Stimulated activated CD4-positive, alpha-beta T cell treated with anti-CD3 and anti-CD28 coated beads, TNF-alpha, amount 100 ng/mL, for 48 hours (primary cell): ENCODE measurements at places on chromosomes 12 and 14.
A peak's percentile ranks its signal among the peaks of the same experiment; 100 is the strongest.

DNA sequence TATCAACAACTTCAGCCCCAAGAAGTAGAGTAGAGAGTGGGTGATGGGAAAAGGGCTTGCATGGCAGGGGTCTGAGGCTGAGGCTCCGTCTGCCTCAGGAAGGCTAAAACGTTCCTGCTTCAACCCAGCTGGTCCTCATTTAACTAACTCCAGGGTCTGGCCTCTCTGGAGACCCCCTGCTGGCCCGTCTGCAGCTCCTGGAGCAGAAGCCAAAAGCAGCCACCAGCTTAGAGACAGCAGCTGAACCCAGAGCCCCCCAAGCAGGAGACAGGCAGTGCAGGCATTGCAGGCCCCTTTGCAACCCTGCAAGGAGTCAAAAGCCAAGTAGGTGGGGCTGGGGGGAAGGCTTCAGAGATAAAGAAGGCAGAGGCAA is 25.1 kb upstream of the LTBP2 start:
- no peak for DNase-seq

- DNase-seq = no peak
These were observed 9.3 kb downstream of the ITGA7 start for GRCh38 chr12:55698241-55698955.

- DNase-seq = no peak
These were observed 1.1 kb downstream of the ATN1 start for GRCh38 chr12:6928703-6929407.

- DNase-seq = no peak
These were observed 65.9 kb downstream of the PTPN21 start for GRCh38 chr14:88488897-88489296.

DNA sequence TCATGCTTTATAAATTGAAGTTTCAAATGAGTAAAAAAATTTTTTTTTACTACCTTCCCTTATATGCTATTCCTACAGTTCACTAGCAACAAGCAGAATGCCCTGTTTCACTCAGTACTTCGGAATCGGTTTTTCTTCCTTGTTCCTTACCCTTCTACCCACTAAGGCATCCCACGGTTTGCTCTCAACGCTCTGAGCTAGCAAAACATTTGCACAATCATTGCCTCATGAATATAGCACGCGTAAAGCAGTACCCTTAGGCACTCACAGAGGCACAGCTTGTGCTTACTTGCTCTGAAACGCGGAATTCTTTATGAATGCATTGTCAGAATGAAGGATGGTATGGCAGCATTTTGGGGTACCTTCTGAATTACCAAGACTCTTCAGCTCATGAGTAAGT is 45.0 kb downstream of the PPP1R13B start:
- DNase-seq = no peak

- no peak for DNase-seq
These were observed 462 bp downstream of the SRP54 start for GRCh38 chr14:34983148-34983760.

GRCh38 chr12:28776913-28777422 is 372.1 kb upstream of the FAR2 start:
- DNase-seq = no peak

- no peak for DNase-seq
These were observed 54.6 kb downstream of the ESRRB start for GRCh38 chr14:76430475-76430980.

GRCh38 chr14:105325303-105325702 is 10.8 kb downstream of the PACS2 start:
- no peak for DNase-seq

- DNase-seq = peak; percentile 60
These were observed 1.1 kb upstream of the CYP46A1 start for GRCh38 chr14:99682809-99683618.

DNA sequence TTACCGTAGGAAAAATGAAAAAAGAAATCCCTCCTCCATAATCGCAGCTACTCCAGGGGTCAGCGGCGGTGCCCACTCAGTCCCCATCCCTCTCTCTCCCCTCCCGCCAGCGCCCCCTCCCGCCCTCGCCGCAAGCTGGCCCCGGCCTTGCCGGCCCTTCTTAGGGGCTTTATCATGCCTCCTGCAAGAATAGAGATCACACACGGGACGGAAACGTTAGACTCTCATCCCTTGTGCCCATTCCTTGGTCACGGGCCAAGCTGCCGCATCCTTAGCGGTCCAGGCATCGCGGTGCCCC is 692 bp upstream of the COX14 start:
- no peak for DNase-seq

GRCh38 chr12:96014943-96015599 is 18.9 kb upstream of the HAL start:
- no peak for DNase-seq

DNA sequence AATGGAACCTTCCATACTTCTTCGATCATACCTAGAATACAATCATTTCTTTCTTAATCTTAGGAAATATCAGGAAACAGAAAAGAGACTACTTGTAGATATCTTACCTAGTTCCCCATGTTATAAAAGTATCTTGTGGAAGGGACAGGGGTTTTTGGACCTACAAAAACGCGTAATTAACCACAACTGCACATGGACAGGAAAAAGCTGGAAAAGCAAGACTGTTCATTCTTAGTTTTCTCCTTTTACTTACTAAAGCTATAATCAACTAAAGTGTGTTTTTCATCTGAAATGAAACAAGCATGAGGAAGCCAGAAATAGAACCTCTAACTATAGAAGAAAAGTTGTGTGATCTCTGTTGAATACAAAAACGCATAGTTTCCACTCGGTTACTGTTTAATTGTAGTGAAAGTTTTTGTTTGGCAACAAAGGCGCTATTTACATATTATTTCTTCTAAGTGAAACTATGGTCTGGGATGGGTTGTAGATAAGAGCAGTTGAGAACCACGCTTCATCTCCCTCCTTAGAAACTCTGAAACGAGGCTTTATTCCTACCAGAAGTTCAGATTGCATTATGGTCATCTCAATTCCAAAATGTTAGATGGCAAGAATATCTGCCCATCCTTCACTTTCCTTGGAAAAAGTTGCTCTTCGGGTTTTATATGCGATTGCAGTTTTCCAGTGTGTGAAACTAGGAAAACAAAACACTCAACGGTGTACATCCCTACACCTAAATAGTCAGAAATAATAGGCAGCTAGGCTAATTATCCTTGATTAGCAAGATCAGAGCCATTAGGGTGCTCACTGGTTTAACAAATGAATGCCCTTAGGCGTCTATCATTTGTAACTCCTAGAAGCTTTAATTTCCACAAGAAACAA is 1.1 kb downstream of the BCAT1 start:
- no peak for DNase-seq

DNA sequence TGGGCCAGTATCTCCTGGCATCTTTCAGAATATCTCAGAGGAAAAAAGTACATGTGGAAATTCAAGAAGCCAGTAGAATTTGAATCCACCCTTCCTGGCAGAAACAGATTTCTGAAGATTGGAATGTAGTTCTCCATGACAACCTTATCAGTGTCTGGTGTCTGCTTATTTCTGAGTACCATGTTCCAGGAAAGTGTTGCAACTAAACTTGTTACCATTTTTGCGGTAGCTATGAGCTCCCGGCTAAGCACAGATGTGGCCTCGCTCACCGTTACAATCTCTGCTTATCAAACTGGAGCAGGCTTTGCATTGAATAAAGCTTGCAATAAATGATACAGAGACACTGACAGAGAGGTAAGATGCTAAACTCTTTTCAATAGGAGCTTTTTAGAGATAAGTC is 13.0 kb upstream of the ITPR2 start:
- no peak for DNase-seq

GRCh38 chr12:97275728-97276590 is 186.6 kb upstream of the RMST start:
- DNase-seq = no peak

GRCh38 chr12:27305673-27306456 is 26.8 kb upstream of the BMAL2 start:
- no peak for DNase-seq

DNA sequence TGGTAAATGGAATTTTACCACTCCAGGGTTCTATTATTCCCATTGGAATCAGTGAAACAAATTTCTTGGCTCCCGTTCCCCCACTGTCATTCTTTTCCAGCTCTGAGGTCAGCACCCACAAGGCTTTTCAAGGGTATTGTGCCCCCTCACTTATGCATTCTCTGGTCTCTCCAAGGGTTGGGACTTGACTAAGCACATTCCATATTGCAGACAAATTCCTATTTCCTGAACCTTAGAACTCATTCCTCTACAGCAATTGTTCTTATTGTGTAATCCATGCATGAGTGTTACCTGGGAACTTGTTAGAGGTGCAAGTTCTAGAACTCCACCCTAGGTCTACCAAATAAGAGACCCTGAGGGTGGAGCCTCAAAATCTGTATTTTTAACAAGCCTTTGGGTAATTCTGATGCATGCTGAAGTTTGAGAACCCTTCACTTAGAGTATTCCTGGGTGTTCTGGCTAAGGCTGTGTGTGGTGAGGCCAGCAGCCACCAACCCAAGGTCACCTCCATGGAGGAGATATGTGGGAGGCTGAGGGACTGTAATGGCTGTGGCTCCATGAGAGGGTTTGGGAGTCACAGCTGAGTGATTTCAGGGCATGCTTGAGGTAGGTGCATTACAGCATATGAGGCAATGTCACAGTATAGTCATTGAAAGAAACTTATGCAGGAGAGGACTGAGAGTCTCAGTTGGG is 150.9 kb downstream of the TTC6 start:
- DNase-seq = no peak

GRCh38 chr12:94686834-94687628 is 36.7 kb upstream of the TMCC3 start:
- no peak for DNase-seq

- DNase-seq = no peak
These were observed 2.1 kb upstream of the PYGL start for GRCh38 chr14:50946234-50946935.

DNA sequence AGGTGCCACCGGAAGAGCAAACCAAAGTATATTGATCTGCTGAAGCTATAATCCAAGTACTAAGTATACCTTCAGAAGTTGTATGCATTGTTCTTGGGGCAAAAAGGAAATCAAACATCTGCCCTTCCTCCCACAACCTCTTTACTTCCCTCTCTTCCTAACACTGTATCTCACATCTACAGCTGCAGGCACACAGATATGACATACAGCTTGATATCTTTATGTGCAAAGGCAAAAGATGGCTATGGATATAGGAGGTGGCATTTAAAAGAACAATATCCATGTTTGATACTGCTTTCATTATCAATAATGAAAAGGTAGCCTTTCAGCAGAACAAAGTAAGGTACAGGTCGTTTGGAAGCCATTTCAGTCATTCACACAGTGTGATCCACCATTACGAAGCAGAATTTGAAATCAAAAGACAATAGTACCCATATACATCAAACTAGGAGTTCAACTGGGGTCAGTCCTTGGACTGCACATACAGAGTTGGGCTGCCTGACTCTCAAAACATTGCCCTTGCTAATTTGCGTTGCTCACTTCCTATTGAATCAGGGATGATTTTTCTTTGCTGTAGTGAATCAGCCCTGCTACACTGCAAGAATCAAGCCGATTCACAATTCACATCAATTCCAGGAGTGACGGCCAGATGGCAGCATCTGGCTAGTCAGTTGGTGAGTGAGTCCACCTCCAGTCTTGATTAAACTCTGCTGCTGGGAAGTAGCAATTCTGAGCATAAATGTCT is 8.9 kb downstream of the ANG start:
- DNase-seq = peak; percentile 36

DNA sequence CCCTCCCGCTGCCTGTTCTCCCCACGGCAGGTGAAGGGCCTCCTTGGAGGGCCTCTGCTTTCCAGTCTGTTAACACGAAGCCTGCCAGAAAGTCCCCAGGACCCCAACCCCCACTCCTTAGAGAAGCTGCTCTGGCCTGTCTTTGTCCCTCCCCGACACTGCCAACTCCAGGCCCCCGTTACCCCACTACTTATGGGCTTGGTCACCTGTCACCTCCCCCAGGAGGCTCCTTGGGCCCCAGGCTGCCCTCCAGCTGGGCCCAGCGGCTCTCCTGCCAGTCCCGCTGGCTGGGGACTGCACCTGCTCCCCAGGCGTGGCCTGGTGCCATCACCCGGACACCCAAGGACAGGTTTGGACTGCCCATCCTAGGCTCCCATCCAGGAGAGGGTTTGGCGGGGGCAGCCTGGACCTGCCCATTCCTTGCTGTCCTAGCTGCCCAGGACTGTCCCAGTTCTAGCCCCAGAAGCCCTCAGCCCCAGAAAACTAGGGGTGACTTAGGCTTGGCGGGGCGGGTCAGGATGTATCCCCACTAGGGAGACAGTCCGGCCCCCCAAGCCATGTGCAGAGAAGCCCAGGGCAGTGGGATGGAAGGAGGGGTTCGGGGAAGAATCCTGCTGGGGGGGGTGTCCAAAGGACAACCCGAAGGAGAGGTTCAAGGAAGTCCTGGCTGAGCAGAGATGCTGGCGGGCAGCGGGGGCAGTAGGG is 155.7 kb upstream of the C14orf180 start:
- DNase-seq = no peak

DNA sequence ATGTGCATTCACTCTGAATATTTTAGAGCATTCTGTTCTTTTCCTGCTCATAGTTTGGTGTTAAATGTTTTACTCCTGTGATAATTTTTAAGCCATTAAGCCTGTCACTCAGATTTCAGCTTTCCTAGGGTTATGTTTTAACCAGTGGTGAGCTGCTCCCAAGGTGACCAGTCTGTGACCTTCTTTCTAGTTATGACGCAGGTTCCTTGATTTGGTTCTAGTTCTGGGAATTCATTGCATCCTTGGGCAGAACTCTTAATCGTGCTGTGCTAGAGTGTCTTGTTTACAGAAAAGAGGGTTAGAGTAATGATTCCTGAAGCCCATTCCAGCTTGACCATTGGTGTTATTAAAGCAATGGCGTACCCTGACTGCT is 2.2 kb downstream of the GABARAPL1 start:
- DNase-seq = no peak

DNA sequence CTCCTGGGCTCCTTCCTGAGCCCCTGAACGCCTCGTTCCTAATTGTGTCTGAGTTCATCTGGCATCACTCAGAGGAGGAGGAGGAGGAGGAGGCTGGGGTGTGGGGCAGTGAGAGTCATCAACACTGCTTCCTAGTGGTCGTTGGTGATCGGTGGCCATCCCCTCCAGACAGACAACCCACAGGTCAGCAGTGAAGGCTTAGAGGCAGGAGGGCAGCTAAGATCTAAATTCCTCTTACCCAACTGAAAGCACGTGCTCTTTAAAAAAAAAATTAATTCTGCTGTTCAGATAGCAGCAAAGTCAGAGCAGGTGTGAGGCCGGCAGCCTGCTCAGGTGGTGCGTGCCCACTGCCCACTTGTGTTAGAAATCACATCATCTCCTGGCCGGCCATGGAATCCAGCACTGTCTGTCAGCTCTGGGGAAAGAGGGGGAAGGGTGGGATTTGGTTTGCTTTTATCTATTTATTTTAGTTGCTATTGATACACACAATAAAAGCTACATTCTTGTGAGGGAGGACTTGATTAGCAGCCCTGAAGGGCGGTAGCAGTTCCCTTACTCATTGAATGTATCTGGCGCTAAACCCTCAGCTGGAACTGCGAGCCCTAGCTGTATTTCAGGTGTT is 46.6 kb downstream of the PPP2R5C start:
- DNase-seq = no peak

DNA sequence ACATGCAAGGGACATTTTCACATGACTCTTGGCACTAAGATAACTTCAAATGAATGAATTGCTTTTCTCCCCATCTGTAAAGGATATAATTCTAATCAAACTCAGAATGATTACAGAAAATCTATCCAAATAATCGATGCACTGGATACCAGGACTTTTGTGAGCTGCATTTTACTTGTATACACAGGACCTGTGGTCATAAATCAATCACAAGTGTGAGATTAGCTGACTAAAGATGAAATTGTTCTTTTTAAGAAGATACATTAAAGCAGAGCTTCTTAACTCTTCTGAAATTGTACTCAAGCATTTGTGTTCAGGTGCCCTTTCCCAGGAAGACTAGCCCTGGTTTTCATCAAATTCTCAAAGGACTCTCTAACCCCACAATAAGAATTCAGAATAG is 66.3 kb downstream of the ESR2 start:
- DNase-seq = no peak
